ENCODE measurements at places on chromosomes 7 and 10.

- DNase-seq, result no peak
Observed at GRCh38 chr10:69517271-69517848, 55.9 kb downstream of the NEUROG3 start.

- no peak for DNase-seq
Observed at GRCh38 chr10:111209692-111210091, 132.9 kb downstream of the ADRA2A start.

DNA sequence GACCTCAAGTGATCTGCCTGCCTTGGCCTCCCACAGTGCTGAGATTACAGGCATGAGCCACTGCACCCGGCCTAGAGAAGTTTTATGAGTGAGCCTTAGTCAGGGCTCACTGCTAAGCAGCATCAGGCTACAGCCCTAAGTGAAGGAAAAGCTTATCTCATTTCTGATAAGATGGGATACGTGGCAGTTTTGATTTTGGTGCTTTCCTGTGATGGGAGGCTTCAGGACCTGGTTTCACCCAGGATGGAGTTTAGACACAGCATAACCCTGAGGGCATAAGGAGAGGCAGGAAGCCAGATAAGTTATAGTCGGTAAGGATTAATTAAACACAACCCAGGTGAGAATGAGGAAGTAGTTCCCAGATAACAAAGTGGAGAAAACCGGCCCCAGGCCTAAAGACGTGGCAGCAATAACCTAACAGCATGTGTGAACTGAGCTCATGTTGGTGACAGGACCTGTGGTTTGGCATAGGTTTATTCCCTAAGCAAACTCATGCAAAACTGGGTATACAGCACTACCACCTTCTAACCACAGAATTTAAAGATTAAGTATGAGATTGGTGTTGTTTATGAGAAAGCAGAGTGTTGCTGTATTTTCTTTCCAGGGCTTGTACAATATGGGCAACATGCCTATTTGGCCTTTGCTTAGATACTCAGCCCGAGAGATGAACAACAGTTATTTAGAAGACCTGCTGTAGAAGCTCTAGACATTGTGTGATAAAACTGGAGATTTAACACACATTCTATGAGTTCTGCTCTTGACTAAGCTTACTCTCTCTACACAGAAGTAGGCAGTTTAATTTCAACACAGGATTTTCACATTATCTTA is 119.4 kb downstream of the COL28A1 start:
- DNase-seq, result peak; percentile 10

DNA sequence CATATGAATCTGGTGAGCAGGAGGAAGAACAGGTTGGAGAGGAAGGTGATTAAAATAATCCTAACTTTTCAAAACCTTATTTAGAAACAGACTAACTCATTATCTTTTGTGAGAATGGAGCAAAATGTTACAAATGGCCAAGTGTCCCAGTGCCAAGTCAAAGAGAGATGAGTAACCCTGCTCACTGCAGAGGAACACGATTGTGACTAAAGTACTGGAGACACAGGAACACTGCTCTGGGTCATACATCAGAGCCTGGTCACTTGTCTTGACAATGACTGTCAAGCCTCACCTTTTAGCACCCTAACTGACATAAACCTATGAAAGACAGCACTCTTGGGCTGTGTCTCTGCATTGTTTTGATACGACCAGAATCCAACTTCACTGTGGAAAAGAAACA is 108.8 kb downstream of the SGMS1 start:
- DNase-seq, result no peak

DNA sequence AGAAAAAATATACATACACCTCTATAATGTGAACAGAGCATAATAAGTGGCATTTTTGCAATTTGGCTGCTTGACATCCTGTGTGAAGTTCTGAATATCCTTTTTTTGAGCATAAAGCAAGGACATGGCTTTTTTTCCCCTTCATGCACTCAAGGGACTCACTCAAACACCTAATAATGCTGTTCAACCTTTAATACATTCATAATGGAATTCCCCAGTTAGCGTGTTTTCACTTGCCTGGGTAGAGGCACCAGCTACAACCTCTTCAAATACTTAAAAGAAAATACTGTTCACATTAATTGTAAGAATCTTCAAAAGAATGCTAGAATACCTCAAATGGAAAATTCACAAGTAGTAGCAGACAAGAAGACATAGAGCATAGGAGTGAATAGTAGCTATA is 316.8 kb downstream of the PCDH15 start:
- DNase-seq, result no peak

DNA sequence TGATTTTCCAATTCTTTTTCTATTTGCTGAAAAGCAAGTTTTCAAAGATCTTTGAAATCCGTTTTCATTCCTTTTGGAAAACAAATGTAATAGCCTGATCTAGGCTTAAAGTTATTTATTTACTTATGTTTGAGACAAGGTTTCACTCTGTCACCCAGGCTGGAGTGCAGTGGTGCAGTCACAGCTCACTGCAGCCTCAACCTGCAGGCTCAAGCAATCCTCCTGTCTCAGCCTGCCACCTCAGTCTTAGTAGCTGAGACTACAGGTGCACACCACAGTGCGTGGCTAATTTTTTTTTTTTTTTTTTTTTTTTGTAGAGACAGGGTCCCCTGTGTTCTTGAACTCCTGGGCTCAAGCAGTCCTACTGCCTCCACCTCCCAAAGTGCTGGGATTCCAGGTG is 4.6 kb downstream of the ST7 start:
- DNase-seq, result no peak

GRCh38 chr10:98460837-98461499 is 14.2 kb upstream of the HPS1 start:
- peak; percentile 11 for DNase-seq

DNA sequence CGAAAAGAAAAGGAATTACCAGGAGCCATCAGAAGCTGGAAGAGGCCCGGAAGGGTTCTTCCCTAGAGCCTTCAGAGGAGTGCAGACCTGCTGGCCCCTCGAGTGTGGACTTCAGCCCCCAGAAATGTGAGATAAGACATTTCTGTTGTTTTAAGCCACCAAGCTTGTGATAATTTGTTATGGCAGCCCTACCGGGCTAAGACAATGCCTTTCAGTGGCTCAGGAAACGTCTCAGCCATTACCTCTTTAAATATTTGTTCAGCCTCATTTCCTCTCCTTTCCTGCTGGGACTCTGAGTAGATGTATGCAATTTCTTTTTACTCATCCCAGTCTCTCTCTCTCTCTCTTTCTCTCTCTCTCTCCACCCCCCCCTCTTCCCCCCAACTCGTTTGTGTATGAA is 174.7 kb upstream of the GRB10 start:
- peak; percentile 64 for DNase-seq

DNA sequence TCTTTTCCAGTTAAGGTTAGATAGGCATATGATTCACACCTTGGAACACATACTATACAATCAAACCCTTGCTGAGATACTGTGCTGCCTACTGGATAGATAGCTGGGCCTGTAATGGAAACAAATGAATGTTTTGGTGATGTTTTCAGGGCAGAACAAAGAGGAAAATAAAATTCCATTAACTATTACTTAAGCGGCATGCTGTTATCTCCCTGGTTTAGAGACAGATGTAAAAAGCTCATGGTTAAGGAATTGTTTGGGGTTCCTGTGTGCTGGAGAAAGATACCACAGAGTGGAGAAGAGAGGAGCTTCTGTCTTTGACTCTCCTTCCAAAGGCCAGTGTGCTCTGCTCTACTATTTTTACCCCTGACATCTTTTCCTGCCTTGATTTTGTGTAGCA is 341.1 kb downstream of the PLXDC2 start:
- DNase-seq, result no peak

DNA sequence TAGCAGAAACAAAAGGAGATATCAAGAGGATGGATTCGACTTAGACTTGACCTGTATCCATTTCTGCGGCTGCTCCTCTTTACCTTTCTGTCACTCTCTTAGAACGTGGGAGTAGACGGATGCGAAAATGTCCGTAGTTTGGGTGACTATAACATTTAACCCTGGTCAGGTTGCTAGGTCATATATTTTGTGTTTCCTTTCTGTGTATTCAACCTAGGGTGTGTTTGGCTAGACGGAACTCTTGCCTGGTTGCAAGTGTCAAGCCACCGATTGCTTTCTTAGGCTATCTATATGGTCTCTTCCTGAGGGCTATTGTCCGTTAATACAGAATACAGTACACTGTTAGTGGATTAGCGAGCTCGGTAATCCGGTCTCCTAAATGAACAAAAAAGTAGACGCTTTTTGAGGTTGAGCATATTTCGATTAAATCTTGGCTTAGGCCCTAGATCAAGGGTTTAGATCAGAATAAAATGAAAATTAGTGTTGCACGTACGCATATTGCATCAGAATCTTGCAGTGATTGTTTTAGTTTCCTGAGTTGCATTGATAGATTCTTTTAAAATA is 1.2 kb downstream of the PTEN start:
- peak; percentile 46 for DNase-seq

DNA sequence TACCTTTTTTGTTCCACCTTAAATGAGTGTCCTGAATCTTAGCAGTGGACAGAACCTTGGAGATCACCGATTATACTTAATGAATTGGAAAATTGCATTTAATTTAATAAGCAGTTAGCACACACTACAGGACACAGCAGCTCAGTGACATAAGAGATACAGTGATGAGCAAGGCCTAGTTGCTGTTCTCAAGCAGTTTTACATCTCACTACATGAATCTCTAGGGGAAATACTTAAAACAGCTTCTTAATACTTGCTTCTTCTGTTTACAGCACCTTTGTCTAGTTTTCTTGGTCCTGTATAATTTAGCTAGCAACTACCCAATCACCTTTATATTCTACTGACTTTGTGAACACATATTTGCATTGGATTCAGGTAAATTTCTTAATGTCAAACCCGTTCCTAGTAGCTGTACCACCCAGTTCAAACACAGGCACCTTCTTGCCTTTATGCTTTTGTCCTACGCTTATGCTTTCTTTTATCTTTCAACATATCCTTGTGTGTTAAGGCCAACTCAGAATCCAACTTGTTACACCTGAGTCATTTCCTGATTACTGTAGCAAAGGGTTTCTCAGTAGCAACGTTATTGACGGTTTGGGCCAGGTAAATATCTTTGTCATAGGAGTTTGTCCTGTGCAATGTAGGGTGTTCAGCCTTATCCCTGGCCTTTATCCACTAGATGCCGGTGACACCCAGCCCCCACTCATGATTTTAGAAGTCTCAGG is 1.8 kb downstream of the STAM start:
- no peak for DNase-seq

DNA sequence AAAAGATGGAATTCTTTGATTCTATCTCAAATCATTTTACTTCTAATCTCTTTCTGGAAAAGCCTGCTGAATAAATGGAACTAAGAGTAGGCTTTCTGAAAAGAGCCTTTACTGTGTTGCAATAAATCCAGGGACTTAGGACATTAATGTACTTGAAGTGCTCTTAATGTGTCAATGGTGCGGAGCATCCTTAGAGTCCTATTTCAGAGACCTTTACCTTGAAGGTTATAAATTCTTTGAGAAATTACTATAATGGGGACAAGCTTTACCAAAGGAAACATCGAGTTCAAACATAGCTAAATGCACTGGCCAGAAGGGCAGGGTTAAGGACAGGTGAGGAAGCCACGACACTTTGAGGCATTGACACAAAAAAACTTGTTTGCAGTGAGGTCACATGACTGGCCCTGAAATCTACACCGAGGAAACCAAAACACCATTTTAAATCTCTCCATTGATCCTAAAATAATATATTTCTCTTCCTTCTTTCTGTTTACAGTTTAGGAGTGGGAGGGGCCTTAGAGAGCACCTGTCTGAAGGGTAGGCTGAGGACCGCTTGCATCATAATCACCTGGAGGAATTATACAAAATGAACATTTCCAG is 48.1 kb upstream of the EXOC6 start:
- DNase-seq, result peak; percentile 62

DNA sequence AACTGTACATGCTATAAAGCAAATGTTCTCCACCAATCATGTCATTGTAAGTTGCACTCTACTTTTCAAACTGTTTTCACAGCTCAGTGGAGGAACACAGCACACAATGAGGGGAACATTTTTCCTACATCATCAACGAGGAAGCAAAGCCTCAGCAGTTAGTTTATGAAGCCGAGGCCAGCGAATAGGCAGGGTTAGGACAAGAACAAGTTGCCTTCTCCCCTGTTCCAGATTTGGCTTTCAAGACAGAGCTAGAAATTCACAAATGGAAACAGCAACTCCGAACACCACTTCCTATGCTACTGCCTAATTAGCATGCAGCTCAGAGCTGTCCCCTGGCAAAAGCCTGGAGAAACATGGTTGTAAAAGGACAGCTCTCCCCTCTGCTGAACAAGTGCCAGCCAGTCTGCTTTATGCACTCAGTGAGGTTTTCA is 19.8 kb downstream of the ITGB8 start:
- no peak for DNase-seq

DNA sequence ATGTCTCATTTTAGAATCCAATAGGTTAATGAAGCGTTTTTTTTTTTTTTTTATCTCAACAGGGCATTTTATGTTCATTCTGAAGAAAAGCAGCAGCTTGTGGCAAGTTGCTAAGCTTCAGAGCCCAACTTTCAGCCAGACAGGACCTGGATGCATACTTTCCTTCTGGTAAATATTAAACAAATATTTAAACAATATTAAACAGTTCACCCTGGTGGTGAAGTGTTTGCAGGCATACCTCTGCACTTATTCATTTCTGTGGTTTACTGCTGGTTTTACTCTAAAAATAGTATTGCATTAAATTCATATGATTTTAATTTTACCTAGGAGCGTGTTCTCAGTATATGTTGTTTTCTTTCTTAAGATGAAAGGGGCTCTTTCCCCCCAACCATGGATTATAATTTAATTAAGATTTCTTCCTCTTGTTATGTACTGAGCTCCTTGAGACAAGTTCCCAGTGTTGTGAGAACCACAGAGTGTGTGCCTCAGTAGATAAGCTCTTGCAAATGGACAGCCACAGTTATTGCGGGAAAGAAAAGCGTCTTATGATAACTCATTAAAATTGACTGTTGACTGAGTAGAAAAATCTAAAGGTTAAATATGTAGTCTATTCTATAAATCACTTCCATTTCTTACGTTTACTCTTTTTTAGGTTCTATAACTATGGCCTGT is 155.8 kb downstream of the MALRD1 start:
- no peak for DNase-seq
